EL (cell line): ENCODE measurements at places on chromosomes 3 and 15.

GRCh38 chr3:41363830-41364523 is 164.7 kb downstream of the CTNNB1 start:
- DNase-seq = no peak

GRCh38 chr3:46089237-46090011 is 62.1 kb upstream of the XCR1 start:
- peak; percentile 97 for DNase-seq

GRCh38 chr3:194097141-194097882 is 38.6 kb upstream of the HES1 start:
- DNase-seq = no peak

- DNase-seq = no peak
Measured at GRCh38 chr3:186237915-186238314, 124.1 kb downstream of the DGKG start.

DNA sequence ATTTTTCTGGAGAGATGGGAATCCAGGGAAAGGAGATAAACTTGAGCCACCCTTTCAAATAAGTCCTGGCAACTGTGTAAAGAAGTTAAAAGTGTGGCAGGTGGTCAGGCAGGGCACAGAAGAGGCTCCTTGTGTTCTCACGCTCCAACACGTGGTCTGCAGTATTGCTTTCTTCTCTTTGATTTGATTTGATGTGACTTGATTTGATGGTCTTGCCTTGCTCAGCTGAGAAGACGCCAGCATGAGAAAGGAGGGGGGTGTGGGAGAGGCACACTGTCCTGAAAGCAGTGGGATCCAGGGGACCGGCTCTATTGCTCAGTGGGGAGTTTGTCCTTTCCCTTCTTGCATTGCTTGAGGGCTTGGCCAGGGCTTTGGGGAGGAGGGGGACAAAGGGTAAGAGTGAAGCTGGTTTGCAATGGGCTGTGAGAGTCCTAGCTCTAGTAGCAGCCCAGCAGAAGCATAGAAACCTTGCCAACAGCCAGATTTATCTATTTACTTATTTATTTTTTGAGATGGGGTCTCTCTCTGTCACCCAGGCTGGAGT is 25.7 kb upstream of the NEO1 start:
- DNase-seq = no peak

DNA sequence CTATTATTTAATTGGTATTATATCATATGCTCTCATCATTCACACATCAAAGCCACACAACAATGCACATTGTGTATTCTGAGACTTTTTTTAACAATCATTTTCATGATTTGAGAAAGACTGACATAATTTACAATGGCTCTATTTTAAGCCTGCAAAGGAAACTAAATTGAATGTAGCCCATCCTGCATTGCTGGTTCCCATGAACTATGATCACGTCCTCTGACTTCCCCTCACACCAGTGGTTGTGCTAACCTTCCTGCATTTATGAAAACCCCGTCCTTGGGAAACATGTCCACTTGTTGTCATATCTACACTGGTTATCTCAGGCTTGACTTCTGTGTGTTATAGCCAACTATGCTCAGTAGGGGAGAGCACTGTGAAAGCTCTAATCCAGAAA is 546.2 kb downstream of the MECOM start:
- no peak for DNase-seq

DNA sequence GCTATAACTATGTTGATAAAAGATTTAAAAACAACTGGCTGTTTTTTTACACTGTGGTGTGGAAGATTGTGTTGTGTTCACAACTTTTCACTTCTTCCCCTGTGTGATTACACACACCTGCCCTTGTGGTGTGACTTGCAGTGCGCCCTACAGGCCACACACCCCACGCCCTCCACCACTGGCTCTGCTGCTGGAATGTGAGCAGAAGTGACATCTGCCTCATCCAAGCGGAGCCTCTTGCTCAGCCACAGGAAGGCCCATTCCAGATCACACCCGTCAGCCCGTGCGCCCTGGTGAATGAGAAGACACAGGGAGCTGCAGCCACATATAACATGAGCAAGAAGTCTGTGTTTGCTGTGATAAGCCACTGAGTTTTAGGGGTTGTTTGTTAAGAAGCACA is 7.0 kb downstream of the CCR2 start:
- peak; percentile 17 for DNase-seq

DNA sequence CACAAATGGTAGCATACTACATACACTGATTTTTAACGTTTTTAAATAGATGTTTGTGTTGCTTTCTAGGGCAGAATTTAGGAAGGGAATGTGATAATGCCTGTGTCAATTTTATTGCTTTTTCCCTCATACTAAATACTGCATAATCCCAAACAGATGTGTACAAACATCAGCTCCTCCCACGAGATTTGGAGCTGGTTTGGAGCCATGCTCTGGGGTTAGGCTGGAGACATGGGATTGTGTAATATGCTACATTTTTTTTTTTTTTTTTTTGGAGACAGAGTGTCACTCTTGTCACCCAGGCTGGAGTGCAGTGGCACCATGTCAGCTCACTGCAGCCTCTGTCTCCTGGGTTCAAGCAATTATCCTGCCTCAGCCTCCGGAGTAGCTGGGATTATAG is 80.1 kb downstream of the EBLN2 start:
- DNase-seq = no peak

DNA sequence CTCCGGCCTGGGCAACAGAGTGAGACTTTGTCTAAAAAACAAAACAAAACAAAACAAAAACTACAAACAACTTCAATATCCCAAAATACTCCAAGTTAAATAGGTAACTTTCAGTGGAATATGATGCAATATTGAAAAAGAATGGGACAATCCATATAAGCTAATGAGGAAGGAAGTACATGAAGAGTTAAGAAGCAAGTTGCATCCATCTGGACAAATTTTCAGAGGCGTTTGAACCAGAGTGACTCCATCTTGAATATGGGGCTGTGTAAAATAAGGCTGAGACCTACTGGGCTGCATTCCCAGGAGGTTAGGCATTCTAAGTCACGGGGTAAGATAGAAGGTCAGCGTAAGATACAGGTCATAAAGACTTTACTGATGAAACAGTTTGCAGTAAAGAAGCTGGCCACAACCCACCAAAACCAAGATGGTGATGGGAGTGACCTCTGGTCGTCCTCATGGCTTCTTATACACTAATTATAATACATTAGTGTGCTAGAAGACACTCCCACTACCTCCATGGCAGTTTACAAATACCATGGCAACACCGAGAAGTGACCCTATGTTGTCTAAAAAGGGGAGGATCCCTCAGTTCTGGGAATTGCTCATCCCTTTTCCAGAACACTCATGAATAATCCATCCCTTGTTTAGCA is 58.1 kb upstream of the LCTL start:
- no peak for DNase-seq

GRCh38 chr3:188853856-188854771 is 317.7 kb upstream of the TPRG1 start:
- DNase-seq = no peak

DNA sequence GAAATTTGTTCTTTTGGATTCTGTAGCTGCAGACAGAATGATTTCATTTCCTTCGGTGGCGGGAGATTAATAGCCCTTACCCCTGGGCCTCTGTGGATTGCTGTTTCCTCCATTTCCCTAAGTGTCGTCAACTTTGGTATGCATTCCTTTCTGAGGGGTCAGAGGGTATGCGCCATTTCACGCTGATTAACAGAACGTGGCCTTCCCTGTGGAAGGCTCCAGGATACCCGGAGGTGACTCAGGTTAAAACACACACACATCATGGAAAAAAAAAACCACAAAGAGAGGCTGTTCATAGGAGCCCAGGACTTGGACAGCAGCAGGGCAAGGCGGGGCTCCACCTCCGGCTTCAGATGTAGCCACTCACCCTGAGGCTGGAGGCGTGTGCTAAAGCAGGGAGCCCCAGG is 51.9 kb downstream of the EPHB1 start:
- DNase-seq = peak; percentile 95

DNA sequence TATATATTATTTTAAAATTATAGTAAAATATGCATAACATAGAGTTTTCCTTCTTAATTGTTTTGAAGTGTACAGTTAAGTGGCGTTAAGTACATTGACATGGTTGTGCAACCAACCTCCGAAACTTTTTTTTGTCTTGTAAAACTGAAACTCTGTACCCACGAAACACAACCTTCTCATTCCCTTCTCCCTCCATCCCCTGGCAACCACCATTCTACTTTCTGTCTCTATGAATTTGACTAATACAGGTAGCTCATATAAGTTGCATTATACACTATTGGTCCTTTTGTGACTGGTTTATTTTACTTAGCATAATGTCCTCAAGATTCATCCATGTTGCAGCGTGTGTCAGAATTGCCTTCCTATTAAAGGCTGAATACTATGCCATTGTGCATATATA is 179.4 kb downstream of the SATB1 start:
- no peak for DNase-seq

- peak; percentile 10 for DNase-seq
Measured at GRCh38 chr15:42203891-42204290, 4.2 kb downstream of the VPS39 start.

- DNase-seq = peak; percentile 62
Measured at GRCh38 chr3:39125841-39126500, 18.5 kb downstream of the TTC21A start.

- no peak for DNase-seq
Measured at GRCh38 chr3:171357721-171358120, 102.5 kb downstream of the TNIK start.

GRCh38 chr15:33975022-33975565 is 6.8 kb downstream of the CHRM5 start:
- DNase-seq = no peak

DNA sequence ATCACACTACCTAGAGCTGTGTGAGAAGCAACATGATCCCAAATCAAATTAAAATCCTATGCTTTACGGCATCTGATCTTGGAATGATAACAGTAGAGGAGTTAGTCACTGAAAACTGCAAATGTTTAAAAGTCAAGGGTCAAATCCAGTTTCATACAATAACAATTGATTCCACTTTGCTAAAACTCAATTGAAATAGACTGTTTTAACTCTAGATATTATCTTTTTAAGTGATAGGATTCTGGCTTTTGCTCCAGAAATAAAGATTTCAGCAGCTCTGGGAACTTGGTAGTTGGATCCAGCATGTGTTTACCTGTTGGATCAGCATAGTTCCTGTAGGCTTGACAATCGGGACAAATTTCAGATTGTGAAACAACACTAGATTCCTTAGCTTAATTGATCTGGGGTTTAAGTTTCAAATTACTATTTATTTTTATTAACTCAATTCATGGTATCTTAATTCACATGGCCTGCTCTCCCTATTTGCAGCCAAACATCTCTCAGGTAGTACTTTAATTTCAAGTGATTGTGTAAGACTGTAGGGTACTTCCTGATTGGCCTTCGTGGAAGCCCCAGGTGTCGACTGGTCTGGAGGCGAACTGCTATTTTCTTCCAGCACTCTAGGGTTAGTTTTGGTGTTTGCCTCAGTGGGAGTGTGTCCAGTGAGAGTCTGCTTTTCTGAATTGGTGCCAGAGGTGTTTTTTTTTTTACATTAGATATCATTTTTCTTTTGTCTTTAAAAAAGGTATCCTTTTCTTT is 16.6 kb downstream of the NFKBIZ start:
- DNase-seq = no peak

- DNase-seq = peak; percentile 85
Measured at GRCh38 chr3:66442254-66443117, 58.3 kb downstream of the LRIG1 start.

DNA sequence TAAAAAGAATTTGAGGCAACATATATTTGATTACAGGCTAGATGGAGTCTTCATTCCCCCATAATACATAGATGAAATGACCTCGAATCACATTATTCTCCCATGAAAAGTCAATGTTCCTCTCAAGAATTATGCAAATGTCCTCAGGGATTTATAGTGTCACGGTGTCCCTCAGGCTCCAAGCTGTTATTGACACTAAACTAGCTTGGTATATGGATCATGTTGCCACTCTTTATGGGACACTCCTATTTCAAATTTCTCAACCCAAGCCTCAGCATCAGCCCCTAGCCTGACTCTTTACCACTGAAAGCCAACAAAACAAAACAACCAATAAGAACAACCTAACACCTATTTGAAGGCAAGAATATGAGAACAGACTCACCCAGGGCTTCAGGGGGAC is 139.8 kb downstream of the TPRG1 start:
- no peak for DNase-seq

GRCh38 chr3:12624056-12624455 is 39.9 kb downstream of the RAF1 start:
- no peak for DNase-seq

GRCh38 chr3:99012051-99012450 is 110.6 kb upstream of the DCBLD2 start:
- DNase-seq = no peak

DNA sequence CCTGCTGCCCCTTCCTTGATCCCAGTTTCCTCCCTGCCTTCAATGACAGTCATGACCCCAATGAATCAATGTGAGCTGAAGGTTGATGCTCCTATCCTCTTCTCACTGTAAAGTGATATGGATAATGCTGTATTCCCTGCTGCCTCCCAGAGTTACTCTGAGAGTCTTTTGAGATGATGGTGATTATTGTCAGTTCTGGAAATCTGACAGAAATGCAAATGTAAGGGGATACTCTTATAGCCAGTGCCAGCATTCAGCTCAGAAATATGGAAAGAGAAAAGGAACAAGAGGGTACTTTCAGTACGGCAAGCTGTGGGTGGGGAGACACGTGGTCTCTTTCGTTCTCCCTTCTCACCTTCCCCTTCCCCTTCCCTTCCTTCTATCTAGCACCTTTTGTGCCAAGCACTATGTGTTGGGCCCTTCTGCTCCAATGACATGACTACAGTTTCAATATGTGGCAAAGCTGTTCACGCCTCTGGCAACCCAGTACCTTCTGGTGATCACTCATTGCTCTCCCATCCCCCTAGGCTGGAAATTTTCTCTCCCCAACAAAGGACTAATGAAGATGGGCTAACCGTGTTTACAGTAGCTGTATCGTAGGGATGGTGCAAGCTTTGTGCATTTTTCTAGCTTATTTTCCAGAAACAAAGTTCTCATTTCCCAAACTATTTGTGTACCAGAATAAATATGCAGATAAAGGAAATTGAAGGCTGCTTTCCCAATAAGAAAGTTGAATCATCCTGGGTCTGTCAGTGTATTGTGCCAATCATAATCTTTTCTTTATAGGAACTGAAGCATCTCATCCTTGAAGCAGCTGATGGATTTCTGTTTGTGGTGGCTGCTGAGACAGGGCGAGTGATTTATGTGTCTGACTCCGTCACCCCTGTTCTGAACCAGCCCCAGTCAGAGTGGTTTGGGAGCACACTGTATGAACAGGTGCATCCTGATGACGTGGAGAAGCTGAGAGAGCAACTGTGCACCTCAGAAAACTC is 70.3 kb downstream of the ARNT2 start:
- no peak for DNase-seq

DNA sequence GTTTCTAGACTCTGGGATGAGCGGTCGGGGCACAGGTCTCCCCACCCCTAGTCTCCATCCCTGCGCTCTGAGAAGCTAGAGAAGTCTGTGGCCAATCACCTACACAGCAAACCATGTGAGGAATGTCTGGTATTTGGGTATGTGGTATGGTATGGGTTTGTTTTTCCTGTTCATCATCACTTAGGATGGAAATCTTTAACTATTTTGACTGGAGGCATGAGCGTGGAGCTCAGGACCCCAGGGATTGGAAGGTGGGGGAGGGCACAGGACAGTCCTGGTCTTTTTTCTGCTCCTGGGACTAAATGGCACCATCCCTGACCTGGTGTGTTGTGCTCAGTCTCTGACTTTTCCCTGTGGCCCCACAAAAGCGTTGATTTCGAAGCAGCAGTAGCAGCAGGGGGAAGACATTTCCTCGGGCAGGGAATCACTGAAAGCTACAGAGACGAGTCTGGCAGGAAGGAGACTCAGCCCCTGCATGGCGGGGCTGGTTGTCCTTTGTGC is 191.7 kb upstream of the TPM1 start:
- peak; percentile 96 for DNase-seq

- DNase-seq = no peak
Measured at GRCh38 chr15:29087521-29088285, 181.9 kb downstream of the NSMCE3 start.

- DNase-seq = no peak
Measured at GRCh38 chr3:43432462-43432861, 146.1 kb downstream of the SNRK start.
